ENCODE measurements at places on chromosomes 11 and 22.
A peak's percentile ranks its signal among the peaks of the same experiment; 100 is the strongest.

DNA sequence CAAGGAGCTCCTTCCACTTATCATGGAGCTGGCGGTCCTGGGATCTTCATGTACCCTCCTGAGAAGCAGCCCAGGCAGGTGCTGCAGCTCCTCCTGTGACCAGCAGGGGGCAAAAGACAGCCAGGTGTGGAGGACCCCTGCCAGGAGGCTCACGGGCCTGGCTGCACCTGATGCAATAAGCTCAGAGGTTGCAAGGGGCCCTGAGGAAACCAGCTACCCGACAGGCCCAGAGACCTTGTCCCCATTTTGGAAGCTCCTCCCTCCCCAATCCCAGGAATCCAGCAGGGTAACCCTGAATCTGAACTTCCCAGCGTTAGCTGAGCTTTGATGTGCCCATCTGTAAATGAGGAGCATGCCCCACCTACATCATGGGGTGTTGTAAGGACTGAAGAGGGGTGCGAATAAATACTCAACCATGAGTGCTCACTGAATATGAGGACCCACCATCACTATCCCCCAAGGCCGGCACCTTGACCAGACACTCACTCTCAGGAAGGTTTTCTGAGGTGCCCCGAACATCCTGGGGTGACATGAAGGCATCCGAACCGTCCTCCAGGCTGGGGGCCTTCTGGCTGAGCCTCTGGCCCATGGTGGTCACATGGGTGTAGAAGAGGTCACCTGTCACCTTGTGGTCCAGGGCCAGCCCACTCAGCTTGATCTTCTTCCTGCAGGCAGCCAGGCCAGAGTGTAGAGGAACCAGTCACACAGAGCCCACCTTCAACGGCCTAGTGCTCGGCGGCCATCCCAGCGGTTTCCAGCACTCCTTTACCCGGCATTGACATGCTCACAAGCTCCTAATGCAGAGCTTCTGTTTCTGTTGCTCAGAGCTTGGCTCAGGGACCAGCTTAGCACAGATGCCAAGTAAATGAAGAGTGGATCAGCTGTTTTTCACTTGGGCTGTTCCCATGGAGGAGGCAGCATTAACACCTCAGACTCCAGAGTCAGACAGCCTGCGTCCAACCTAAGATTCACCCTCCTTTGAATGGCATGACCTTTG, 21.7 kb downstream of the SLC43A1 start:
- DNase-seq, result peak; percentile 57

DNA sequence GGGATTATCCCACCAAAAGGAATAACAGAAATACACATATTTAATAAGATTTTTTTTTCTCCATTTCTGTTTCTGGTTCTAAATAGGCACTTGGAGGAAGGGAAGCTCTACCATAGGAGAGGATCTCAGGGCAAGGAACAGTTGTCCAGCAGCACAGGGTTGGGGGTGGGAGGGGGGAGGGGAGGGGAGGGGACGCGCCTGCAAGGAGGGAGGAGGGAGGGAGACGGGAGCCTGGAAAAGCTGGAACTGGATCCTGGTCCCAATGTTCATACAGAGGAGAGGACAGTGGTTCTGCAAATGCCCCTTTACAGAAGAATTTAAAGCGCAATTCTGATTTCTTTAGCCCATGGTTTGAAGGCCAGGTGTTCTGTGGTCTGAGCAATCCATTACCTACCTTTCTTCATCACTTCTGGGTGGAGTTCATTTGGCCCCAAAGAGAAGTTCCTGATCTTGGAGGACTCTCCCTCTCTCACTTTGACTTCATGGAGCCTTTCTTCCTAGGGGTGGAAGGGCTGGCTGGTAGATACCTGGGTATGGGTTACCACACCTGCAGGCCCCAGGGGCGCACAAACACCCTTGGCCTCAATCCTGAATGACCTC, 348.9 kb upstream of the NCAM1 start:
- no peak for DNase-seq

DNA sequence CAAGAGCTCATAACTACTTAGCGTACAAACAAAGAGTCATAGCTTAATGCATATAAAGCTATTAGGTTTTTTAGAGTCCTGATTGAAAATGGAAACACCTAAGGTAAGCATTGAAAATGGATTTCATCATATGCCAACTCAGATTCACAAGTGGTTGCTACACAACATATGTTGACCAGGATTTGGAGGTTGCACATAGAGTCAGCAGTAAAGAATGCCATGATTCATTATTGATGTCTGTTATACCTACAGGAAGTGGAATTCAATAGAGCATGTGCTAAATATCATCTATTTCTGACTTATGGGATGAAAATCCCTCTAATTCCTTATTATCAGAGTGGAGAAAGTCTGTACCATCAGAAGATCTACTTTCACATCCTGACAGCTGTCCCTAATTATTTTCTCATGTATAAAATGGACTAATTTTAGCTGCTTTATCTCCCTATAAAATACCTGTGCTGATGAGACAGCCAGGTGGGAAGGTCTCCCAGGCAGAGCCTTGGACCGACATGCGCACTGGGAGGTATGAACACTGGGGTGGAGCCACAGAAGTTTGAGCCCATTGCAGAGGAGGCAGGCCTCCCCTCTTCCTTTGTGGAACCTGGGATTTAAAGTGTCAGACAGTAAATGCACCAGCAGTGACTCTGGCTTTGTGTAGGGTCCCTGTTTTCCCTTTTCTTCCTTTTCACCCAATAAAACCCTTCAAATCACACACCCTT, 204.2 kb downstream of the AASDHPPT start:
- no peak for DNase-seq

- no peak for DNase-seq
These were observed 3.7 kb upstream of the FLRT1 start for GRCh38 chr11:64032050-64032449.

GRCh38 chr11:67002921-67003411, 20.0 kb upstream of the SYT12 start:
- DNase-seq, result no peak

GRCh38 chr11:133947321-133947756, 9.4 kb downstream of the IGSF9B start:
- peak; percentile 24 for DNase-seq

- no peak for DNase-seq
These were observed 67.2 kb upstream of the ALX4 start for GRCh38 chr11:44377121-44377520.

DNA sequence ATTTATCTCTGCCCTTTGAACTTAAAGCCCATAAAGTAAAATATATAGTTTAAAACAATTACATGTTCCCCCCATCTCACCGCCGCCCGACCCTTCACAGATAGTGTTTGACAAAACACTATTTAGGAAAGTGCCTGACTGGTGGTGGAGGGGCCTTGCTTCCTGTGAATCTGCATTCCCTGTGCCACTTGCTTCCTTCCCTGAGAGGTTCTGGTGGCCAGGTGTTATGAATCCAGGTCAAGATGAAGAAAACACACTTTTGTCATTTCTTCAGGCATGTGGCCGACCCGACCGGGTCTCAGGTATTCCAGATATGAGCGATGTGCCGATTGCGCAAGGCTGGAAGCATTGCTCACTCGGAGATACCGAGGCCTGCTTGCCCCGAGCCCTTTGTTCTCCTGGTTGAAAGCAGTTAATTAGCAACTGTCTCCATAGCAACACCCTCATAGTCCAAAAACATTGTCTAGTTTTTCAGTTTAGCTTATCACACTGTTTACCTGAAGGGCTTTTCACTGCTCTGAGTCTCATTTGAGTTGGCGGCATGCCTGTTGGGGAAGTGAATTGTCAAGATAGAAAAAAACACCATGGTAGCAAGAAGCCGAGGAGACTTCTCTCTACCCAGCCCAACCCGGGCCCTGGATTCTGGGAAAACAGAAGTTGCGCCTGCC, 128.3 kb downstream of the TEAD1 start:
- DNase-seq, result no peak

GRCh38 chr11:128323381-128323780, 264.0 kb downstream of the ETS1 start:
- DNase-seq, result no peak

DNA sequence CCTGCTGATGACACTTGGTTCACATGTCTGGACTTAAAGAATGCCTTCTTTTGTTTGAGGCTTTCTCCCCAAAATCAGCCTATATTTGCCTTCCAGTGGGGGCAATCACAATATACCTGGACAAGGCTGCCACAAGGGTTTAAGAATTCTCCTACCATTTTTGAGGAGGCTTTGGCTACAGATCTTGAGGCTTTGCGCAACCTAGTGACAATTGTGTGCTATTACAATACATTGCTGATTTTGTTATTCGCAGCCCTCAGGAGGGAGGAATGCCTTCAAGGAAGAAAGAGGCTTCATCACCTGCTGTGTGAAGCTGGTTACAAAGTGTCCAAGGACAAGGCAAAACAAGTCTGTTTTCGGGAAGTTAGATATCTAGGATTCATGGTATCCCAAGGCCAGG, 50.8 kb upstream of the OR4C15 start:
- DNase-seq, result no peak

- DNase-seq, result no peak
These were observed 76.3 kb downstream of the PAK1 start for GRCh38 chr11:77397631-77398030.

GRCh38 chr11:57901756-57902155, 121.9 kb upstream of the OR9Q1 start:
- no peak for DNase-seq

GRCh38 chr11:133277886-133278285, 254.4 kb downstream of the OPCML start:
- no peak for DNase-seq

- no peak for DNase-seq
These were observed 29.9 kb upstream of the AQP11 start for GRCh38 chr11:77559686-77560401.

DNA sequence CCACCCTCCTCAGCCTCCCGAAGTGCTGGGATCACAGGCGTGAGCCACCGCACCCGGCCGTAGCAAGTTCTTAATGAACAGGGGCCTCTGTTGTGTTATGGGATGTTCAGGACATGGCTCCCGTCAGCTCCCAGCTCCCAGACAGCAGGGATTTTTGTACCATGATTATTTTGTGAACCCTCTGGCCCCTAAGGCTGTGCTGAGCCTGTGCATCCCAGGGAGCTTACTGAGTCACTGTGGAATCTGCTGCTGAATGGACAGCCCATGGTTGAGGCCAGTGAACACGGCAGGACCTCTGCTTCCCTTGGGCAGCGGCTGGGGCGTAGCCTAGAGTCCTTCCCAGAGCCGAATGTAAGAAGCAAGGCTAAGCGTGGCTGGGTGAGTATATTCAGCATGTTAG, 245.2 kb downstream of the NTM start:
- no peak for DNase-seq

DNA sequence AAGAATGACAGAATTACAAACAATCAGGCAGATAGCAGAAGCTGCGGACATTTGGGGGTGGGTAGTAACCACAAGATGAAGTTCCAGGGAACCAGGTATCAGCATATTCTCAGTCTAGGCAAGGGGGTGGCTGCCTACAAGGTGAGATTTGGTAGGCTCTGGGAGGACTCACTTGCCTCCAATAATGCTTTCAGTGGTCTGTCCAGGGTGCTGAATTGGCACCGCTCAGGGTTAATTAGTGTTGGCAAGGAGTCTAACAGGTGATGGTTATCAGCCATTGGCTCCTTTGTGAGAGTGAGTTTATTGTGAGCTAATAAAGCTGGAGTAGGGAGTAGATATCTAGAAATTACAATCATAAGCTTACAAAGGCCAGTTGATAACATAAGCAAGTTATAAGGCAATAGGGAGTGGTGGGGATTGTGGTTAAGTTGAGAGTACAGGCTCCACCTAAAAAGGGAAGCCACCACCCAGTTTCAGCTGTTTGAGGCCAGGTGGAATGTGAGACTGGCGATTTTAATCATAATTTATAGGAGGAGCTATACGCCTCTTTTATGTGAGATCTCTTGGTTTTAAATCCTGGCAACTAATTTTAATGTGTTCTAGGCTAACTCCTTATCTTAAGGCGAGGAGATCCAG, 320.5 kb downstream of the MIAT start:
- DNase-seq, result no peak

DNA sequence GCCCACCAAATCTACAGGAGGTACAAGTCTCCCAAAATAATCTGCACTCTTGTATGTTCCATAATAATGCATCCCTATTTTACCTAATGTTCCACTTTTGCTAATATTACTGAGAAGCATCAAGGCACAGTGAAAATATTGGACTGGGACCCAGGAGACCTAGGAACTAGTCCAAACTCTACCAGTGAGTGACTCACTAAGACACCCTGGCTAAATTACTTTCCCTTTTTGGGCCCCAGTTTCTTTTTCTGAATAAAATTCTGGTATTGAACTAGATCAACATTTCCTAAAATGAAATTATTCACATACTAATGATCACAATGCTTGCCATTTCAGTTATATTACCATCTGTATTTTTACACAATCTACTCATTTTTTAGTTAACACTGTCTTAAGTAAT, 19.6 kb downstream of the THAP12 start:
- DNase-seq, result no peak

DNA sequence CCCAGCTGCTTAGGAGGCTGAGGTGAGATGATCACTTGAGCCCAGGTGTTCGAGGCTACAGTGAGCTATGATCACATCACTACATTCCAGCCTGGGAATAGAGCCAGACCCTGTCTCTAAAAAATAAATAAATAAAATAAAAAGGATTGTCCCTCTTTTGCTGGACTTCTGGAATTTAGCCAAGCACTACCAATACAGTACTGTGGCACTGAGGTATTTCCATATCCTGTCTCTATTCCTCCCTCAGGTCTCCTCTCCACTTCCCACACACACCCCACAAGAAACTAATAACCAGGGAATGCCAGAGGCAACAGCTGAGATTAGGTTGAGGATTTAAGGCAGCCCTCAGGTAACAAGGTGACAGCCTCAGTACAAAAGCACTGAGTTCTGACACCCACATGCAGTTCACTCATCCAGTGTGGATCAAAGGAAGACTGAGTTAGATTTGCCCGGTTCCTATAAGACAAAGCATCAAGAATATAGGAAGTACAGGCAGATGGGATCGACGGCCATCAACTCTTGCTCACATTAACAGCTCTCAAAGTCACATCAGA, 4.5 kb upstream of the PPP2R1B start:
- DNase-seq, result no peak

- no peak for DNase-seq
These were observed 12.0 kb downstream of the TNNT3 start for GRCh38 chr11:1931341-1932104.

All from activated CD4-positive, CD25-positive, alpha-beta regulatory T cell (primary cell).